Epithelial cell of umbilical artery (primary cell): ENCODE measurements at places on chromosomes 13 and 19. TPM values are rescaled to one million over a fixed set of nuclear protein-coding genes. Genes with fewer than 3 reads are reported as not detected.

Gene ATXN8OS
- total RNA-seq, result not detected in 2 replicates

Gene DLEU7
- not detected in 2 replicates for total RNA-seq

Gene ATP4A
- not detected in 2 replicates for total RNA-seq

Gene NDUFA3
- 9.4 and 18.2 TPM in 2 replicates for total RNA-seq

Gene GRAMD1A
- 30.2 TPM in 2 replicates for total RNA-seq

Gene TMEM86B
- total RNA-seq, result 0.32 and 0.91 TPM in 2 replicates

Gene GJB6
- not detected in 2 replicates for total RNA-seq

Gene CEACAM20
- not detected in 2 replicates for total RNA-seq

Gene RNF225
- not detected in 2 replicates for total RNA-seq

Gene NLRP7
- total RNA-seq, result not detected in 2 replicates

Gene CACTIN
- total RNA-seq, result 29.2 and 40.1 TPM in 2 replicates

Gene EBI3
- total RNA-seq, result 0.32 and 0.46 TPM in 2 replicates

Gene N4BP2L2
- 58.8 and 78.9 TPM in 2 replicates for total RNA-seq

Gene PSG11
- total RNA-seq, result not detected in 2 replicates

Gene METTL21C
- total RNA-seq, result not detected in 2 replicates

Gene GRK1
- total RNA-seq, result under 0.01 TPM in 1 of 2 replicates, not detected in the other

Gene KLK2
- not detected in 2 replicates for total RNA-seq

Gene GTF2F2
- 33.6 and 37.0 TPM in 2 replicates for total RNA-seq

Gene ZNF569
- 4.9 and 5.8 TPM in 2 replicates for total RNA-seq

Gene NOVA2
- total RNA-seq, result 2.1 and 3.2 TPM in 2 replicates

Gene MBD3L3
- not detected in 2 replicates for total RNA-seq

Gene CERS1
- 2.0 and 5.8 TPM in 2 replicates for total RNA-seq

Gene DAND5
- not detected in 2 replicates for total RNA-seq

Gene CABP5
- not detected in 2 replicates for total RNA-seq

Gene VAV1
- total RNA-seq, result not detected in 2 replicates

Gene LGALS4
- total RNA-seq, result not detected in 2 replicates

Gene KLK15
- not detected in 2 replicates for total RNA-seq

Gene MISP
- not detected in 2 replicates for total RNA-seq

Gene CLEC17A
- under 0.01 TPM in 1 of 2 replicates, not detected in the other for total RNA-seq

Gene SIGLEC8
- not detected in 2 replicates for total RNA-seq

Gene WDR88
- not detected in 2 replicates for total RNA-seq

Gene ZNF468
- 27.4 and 30.2 TPM in 2 replicates for total RNA-seq

Gene ZNF225
- 4.5 and 7.6 TPM in 2 replicates for total RNA-seq

Gene CGB5
- total RNA-seq, result 0.65 TPM in 1 of 2 replicates, not detected in the other

Gene CGB8
- not detected in 2 replicates for total RNA-seq

Gene PSG6
- total RNA-seq, result not detected in 2 replicates

Gene GGN
- total RNA-seq, result 0.30 and 0.32 TPM in 2 replicates

Gene FPR3
- under 0.01 TPM in 1 of 2 replicates, not detected in the other for total RNA-seq

Gene SLC6A16
- total RNA-seq, result under 0.01 and 0.15 TPM in 2 replicates

Gene PCDH9
- 2.9 and 6.2 TPM in 2 replicates for total RNA-seq

Gene MADCAM1
- total RNA-seq, result not detected in 2 replicates

Gene PTPRS
- 9.1 and 20.5 TPM in 2 replicates for total RNA-seq

Gene MAMSTR
- total RNA-seq, result 0.32 TPM in 1 of 2 replicates, not detected in the other

Gene COX7A1
- 2.0 and 2.3 TPM in 2 replicates for total RNA-seq

Gene TEX29
- total RNA-seq, result not detected in 2 replicates

Gene TEX101
- total RNA-seq, result not detected in 2 replicates

Gene NLRP9
- not detected in 2 replicates for total RNA-seq

Gene XPO4
- total RNA-seq, result 22.1 and 37.2 TPM in 2 replicates
